ENCODE measurements at places on chromosomes 1 and 21.

DNA sequence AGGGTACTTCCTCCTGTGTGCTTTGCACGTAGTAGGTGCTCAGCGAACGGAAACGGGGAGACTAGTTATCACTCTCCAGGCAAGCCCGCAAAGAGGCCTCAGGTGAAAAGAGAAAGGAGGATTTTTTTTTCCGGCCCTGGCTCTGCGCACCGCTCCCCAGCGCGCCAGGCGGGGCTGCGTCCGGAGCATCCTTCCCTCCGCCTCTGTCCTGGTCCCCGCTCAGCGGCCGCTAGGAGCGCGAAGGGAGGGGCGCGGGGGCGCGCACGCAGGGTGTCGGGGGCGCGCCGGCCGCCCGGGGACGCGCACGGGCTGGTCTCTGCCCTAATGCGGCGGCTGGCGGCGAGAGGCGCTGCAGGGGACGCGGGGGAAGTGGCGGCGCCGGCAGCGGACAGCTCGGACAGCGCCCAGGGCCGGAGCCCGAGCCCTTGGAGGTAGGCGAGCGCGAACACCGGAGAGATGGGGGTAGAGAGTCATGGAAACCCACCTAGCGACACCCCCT, 42.3 kb upstream of the NFASC start:
- DNase-seq: no peak

- no peak for DNase-seq
These were observed 233.3 kb downstream of the SETD4 start for GRCh38 chr21:35827004-35827403.

DNA sequence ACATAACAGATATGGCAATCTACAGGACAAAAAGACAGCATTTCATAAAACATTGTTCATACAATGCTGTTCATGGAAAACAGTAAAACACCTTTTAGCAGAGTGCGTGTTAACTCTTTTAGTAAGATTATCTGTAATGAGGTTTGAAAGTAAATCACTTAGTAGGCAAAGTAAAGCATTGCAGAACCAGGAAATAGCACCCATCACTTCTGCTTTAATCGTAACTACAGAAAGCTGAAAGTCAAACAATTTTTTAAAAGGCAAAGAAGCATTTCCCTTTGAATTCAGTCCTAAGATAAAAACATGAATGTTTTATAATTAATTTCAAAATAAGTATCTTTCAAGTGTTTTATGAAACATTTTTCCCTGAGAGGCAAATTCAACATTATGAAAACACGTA, 63.3 kb upstream of the RNF11 start:
- no peak for DNase-seq

- DNase-seq: no peak
These were observed 25.1 kb upstream of the AGL start for GRCh38 chr1:99825098-99825497.

All from KG1 (cell line).